ENCODE measurements at places on chromosomes 3 and 15.

DNA sequence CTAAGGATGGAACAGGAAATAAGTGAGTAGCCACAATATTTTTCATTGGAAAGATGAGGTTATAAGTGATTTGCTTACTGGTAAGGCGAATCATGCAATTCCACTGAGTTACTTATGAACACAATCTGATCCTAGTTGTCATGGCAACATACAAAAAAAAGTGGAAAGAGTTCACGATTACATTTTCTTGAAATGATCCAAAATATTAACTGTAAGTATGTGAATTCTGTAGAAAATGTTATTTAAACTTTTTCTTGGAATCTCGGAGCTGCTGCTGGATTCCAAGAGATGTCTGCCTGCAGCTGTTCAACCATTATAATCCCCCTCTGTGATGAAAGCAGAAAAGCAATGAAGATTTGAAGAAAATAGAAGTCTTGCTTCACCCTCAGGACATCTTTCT lies 120.5 kb downstream of the KBTBD8 start:
- no peak for DNase-seq

GRCh38 chr3:143232981-143233380 lies 113.4 kb downstream of the CHST2 start:
- DNase-seq = no peak

DNA sequence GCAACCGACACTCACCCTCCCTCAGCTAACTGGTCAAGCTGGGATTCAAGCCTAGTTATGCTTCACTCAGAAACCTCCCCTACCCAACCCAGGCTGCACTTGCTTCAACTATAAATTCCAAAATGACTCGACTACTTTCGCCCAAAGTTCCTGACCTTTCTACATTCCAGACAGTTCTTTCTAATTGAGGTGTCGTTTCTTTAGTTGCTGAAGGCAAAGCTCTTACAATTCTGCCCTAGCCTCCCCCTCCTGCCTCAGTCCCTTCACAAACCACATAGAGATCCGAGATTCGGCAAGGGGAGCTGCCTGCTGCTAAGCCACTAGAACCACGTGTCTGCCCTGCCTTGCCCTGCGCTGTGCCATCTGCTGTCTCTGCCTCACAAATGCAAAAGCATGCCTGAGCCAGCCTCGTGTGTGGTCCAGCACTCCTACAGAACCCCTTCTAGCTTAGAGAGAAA lies 74.7 kb upstream of the SH3GL3 start:
- DNase-seq = peak; percentile 74

- no peak for DNase-seq
These were observed 203.0 kb upstream of the PDZRN3 start for GRCh38 chr3:73827725-73828211.

DNA sequence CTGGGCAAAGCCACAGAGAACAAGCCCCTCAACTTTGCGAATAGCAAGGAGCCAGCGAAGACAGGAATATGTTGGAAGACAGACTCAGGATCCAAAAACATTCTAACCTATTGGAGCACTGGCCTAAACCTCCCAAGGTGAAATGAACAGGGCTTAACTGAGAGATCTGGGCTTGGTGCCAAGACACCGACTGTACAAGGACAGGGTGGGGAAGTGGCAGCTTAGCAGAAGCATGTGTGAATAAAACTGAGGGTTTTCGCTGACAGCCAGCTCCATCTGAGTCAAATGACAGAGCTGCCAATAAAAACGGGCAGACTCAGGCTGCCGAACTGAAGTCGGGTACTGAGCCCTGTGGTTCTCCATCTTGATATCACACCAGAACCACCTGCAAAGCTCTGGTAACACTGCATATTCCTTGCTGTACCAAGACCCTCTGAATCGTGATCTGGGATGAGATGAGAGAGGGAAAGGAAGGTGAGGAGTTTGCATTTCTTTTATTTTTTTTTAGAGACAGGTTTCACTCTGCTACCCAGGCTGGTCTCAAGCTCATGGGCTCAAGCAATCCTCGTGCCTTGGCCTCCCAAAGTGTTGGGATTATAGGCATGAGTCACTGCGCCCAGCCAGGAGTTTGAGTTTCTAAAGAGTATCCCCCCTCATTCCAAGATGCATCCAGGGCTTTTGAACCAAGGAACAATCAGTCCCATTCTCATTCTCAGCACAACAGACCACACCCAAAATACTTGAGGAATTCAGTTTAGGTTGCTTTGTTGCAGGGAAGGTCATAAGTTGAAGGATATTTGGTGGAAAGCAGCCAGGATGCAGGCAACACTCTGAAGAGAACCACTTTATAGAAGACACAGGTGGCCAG lies 6.0 kb upstream of the PLCB2 start:
- DNase-seq = peak; percentile 84

GRCh38 chr3:64055076-64055475 lies 31.8 kb upstream of the PSMD6 start:
- DNase-seq = no peak

DNA sequence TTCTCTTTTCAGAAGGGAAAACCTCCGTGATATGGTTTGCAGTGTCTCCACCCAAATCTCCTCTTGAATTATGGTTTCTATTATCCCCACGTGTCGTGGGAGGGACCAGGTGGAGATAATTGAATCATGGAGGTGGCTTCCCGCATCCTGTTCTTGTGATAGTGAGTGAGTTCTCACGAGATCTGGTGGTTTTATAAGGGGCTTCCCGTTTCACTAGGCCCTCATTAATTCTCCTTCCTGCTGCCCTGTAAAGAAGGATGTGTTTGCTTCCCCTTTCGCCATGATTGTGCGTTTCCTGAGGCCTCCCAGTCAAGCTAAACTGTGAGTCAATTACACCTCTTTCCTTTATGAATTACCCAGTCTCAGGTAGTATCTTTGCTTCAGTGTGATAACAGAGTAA lies 692.7 kb upstream of the GRM7 start:
- DNase-seq = no peak

- DNase-seq = no peak
These were observed 79.2 kb upstream of the ABHD17C start for GRCh38 chr15:80615783-80616391.

GRCh38 chr3:112873632-112874031 lies 27.0 kb upstream of the CD200R1L start:
- no peak for DNase-seq

- no peak for DNase-seq
These were observed 178.8 kb downstream of the CHST2 start for GRCh38 chr3:143298380-143298779.

GRCh38 chr15:69609176-69609575 lies 156.6 kb downstream of the RPLP1 start:
- DNase-seq = no peak

GRCh38 chr3:194496217-194496919 lies 9.6 kb upstream of the ATP13A3 start:
- no peak for DNase-seq

- no peak for DNase-seq
These were observed 4.4 kb upstream of the SYNM start for GRCh38 chr15:99100245-99101173.

DNA sequence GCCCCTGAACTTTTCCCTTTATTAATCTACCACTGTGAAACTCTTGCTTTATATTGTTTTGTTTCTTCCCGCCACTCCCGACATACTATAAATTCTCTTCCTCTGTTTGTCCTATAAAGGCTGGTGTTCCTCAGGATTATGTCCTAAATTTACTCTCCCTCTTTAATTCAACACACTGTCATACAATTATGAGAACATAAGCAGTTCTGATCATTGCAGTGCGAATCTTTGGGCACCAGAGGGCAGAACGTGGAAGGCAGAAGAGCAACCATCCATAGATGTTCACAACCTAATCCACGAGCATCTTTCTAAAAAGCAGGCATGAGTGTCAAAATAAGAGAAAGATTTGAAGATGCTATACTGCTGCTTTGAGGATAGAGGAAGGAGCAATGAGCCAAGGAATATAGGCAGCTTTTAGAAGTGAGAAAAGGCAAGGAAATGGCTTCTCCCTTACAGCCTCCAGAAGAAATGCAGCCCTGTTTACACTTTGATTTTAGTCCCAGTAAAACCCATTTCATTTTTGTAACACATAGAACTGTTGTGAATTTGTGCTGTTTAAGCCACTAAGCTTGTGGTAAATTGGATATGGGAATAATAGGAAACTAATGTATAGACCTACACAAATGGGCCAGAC lies 179.4 kb downstream of the GBE1 start:
- DNase-seq = no peak

- peak; percentile 12 for DNase-seq
These were observed 330.8 kb upstream of the AGTR1 start for GRCh38 chr3:148366743-148367410.

DNA sequence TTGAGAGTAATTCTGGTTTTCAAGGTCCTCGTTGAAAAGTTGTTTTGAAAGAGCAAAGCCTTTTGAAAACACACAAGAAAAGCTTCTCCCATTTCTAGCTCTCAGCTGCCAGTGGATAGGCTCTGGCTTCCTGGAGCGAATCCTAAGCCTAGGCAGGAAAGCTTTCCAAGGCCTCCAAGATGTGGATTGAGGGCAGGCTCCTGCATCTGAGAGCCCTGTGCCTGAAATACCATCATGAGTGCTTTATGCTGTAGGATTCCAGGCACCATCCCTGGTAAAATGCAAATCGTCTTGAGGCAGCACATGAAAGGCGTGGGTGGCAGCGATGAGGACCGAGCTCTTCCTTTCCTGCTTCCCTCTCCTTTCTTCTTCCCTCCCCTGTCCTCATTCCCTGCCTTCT lies 60.7 kb upstream of the CORO2B start:
- no peak for DNase-seq

DNA sequence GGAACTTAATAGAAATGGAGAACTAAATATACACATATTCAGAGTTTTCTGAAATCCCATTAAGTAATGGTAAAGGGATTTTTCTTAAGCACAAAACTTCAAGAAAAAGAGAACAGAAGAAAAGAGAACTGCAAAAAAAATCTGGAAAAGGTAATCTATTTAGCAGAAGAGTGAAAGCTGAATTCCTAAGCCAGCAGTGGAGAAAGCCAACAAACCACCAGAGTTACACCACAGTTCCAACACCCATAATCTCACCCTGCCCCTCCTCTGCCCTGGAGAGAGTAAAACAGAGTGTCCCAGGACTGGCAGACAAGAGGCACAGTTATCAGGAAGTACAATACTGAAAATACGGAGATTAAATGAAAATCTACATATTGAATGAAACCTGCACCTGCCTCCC lies 29.4 kb downstream of the TP53BP1 start:
- no peak for DNase-seq

- DNase-seq = no peak
These were observed 9.8 kb upstream of the RUVBL1 start for GRCh38 chr3:128133273-128133883.

- no peak for DNase-seq
These were observed 37.9 kb upstream of the LRTM1 start for GRCh38 chr3:54965746-54966145.

- DNase-seq = no peak
These were observed 11.1 kb downstream of the ZNF80 start for GRCh38 chr3:114226313-114226712.

DNA sequence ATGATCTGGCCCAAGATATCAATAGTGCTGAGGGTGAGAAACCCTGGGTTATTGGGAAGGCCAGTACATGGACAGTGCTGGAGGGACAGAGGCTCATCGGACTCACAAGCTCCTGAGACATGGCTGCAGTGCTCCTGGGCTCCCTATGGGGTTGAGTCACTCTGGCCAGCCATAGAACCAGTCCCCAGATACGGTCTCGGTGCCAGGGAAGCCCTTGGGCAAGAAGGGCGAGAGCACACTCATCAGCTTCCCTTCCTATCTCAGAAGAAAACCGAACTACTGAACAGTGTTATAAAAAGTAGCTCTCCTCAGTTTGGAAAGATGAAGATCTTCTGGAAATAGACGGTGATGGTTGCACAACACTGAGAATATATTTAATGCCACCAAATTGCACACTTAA lies 34.4 kb downstream of the POC1A start:
- no peak for DNase-seq

DNA sequence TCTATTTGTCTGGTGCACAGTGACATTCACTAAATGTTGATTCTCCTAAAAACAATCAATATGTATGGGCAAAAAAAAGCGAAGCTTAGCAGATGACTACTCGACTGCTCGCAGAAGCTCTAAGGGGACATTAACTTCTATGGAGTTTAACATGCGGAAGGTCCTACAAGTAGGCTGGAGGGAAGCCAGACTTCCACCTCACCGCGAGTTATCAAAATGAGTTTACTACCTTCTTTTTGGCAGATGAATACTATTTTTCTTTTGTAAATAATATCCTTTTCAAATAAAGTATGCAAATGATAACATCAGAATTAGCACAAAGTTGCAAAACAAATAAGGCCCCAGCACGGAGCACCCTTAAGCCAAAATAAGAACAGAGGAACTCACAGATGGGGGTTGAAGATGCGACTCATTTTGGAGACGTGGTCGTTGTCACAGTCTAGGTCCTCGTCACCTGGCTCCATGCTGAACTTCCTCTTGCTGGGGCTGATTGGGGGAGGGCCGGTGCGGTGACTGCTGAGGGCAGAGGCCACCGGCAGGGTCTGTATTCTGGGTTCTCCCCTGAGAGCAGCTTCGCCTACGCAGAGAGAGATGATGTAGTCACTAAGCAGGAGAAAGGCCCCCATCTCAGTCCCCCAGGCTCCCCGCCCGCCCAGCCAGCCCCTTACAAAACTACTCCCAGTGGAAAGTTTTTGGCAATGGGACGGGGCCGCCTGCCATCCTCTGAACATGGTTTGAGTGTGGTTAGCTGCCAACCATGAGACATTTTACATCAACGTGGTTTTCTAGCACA lies 42.1 kb downstream of the VGLL4 start:
- DNase-seq = no peak

DNA sequence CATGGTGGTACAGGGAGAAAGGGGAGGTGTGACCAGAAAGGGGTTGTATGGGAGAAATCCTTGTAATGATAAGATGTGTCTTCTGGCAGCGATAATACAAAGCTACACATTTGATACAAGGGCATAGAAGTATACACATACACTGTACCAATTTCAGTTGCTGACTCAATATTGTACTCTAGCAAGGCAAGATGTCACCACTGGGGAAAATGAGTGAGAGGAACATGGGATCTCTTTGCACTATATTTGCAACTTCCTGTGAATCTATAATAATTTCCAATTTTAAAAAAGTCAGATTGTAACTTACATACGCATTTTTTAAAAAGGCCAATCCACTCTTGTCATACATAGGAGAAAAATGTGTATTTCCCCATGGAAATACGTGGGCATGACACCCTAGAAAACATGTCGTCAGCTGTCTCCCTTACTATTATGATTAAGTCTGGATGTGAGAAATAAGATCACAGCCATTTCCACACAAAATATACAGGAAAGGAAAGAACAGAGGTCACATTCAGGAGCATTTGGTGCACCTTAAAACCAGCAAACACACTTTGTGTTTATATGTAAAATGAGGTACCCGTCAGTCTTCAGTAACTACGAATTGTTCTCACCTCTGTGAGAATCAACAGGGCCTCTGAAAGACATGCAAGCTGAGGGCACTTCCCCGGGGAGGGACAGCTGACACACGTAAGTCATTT lies 22.9 kb downstream of the PRR23E start:
- DNase-seq = no peak
